Activated CD8-positive, alpha-beta T cell treated with anti-CD3 and anti-CD28 coated beads for 36 hours (primary cell): ENCODE measurements at places on chromosomes 2 and 18. TPM values are rescaled to one million over a fixed set of nuclear protein-coding genes. Genes with fewer than 3 reads are reported as not detected.
A peak's percentile ranks its signal among the peaks of the same experiment; 100 is the strongest.

- DNase-seq: peak; percentile 70
Measured at GRCh38 chr2:105127289-105127915, 89.5 kb downstream of the MRPS9 start.

RETSAT gene
- total RNA-seq: 22.9 TPM

DNA sequence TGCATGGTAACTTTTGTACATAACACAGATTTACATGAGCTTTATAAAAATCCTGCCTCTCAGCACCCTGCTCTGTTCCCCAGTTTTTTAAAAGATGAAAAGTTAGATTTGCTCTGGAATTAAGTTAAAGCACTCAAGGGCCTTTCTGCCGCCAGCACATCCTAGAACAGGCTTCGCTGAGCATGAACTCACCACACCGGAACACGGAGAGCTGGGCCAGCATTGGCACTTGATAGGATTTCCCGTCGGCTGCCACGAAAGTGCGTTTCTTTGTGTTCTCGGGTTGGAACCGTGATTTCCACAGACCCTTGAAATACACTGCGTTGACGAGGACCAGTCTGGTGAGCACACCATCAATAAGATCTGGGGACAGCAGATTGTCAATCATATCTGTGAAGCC lies 34.3 kb downstream of the MRPL44 start:
- no peak for DNase-seq

- no peak for DNase-seq
Measured at GRCh38 chr18:27235218-27235870, 50.2 kb upstream of the CHST9 start.

IL36B gene
- total RNA-seq: not detected

DNA sequence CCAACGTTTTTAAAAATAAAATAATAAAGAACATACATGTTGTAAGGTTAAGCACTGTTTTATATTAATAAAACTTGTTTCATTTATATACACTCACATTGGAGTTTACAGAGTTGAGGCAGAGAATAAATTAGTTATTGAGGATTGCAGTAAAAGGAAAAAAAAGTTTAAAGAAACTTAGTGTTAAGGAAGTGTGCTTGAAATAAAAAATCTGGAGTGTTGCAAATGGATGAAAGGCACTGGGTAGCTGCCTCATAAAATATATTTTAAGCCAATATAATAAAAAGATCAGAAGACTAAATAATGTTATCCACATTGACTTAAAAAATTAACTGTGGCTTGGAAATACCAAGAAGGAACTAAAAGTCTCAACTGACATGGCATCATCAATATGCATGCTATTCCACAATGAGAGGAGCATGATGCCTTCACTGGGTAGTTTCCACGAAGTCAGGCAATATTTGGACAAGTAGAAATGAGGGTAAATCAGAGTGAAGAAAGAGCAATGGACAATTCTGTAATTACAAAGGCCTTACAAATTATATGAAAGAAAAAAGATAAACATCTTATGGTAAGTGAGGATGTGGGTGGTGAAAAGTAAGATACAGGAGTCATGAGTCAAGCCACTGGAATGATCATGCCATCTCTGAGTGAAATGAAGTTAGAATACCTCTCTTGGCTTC lies 2.5 kb downstream of the GALNT3 start:
- DNase-seq: no peak

SLC9A4 gene
- not detected for total RNA-seq

- DNase-seq: no peak
Measured at GRCh38 chr2:162230761-162231160, 12.5 kb downstream of the FAP start.

- DNase-seq: no peak
Measured at GRCh38 chr18:37577051-37577611, 11.5 kb upstream of the CELF4 start.

AQP12B gene
- not detected for total RNA-seq

- DNase-seq: no peak
Measured at GRCh38 chr2:62363166-62363565, 142.8 kb downstream of the TMEM17 start.

MC4R gene
- total RNA-seq: not detected

DNA sequence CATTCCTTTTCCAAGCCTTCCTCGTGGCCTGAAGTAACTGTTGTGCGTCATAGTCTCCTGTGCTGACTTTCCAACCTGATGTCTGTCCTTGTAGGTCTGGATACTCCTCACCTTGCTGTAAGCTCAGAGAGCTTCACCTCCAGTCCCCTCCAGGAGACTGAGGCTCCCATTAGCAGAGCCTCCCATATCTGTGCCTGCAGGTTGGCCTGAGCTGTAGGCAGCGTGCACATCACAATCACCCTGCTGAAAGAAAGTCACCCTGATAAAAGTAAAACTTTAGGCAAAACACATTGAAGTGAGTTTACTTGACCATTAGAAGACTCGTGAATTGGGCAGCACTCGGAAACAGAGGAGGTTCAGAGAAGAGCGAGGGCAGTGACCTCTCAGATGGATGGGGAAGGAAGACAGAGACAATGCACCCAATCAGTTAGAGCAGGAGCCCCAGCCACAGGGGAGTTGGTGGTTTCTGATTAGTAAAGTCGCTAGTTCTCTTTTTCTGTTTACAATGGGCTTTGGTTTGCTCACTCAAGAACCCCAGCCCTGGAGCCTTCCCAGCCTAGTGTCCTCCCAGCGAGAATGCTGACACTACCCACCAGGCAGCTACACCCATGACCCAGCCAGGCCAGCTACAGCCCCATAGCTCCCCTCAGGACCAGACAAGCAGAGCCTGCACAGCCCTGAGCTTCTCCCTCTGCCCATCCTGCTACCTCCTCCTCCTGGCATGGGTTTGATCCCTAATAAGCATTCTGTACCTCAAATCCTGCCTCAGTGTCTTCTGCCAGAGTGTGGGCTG lies 12.1 kb upstream of the TPO start:
- DNase-seq: no peak

DNA sequence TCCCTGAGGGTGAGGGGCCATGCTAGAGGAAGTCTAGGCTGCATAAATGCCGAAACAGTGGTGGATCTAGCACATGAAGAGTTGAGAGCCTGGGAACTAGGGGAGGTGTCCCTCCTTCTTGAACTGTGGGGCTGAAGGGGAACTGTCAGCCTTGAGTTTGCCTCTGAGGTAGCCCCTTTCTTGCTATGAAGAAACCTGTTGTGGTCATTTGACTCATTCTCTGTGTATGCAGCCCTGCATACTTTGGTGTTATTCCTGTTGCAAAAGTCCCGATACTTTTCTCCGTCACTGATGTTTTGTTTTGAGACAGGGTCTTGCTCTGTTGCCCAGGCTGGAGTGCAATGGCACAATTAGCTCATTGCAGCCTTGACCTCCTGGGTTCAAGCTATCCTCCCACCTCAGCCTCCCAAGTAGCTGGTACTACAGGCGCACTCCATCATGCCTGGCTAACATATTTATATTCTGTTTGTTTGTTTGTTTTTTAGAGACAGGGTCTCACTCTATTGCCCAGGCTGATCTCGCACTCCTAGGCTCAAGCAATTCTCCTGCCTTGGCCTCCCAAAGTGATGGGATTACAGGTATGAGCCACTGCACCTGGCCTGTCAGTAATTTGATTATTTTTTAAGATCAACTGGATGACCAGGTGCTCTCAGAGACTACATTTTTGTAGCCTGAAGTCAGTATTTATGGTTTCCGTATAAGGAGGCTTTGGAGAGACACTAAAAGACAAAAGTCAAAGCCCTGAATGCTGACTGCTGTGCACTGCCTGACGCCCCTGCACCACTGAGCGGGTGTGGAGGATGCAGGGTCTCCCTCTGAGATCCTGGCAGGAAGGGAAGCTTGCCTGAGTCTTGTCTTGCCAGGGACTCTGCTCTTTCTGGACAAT lies 126.0 kb upstream of the MSH6 start:
- DNase-seq: no peak

- DNase-seq: peak; percentile 87
Measured at GRCh38 chr2:216692636-216693413, 2.5 kb downstream of the IGFBP5 start.

DNA sequence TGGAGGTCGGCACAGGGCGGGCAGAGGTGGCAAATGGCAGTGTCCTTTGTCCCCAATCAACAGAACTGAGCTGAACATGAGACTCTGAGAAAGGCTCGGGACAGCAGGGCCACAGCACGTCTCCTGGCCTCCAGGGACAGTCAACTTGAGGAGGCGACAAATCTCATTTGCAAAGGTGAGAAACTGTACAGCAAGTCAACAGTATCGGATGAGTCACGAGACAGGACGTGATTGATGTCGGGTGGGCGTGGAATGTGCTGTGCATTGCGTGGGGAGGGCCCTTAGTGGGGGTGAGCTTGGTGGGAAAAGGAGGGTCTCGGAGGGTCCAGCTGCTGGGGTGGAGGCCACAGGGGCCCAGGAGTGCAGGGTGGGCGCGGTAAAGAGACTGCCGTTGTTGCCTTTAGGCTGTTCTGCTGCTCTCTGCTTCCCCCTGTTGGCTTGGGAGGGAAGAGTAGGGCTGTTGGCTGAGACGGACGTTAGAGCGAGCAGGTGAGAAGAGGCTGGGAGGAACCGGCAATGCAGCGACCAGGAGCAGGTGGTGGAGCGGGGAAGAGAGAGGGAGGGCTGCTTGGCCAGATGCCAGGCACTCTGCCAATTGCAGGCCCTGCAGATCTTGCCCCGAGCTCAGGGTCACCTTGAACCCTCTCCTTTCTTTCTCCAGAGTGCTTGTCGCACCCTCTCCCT lies 164.3 kb downstream of the BCL2 start:
- peak; percentile 92 for DNase-seq

RESP18 gene
- not detected for total RNA-seq

ANKRD30B gene
- total RNA-seq: not detected

- no peak for DNase-seq
Measured at GRCh38 chr2:32810909-32811495, 135.8 kb upstream of the LTBP1 start.

DNA sequence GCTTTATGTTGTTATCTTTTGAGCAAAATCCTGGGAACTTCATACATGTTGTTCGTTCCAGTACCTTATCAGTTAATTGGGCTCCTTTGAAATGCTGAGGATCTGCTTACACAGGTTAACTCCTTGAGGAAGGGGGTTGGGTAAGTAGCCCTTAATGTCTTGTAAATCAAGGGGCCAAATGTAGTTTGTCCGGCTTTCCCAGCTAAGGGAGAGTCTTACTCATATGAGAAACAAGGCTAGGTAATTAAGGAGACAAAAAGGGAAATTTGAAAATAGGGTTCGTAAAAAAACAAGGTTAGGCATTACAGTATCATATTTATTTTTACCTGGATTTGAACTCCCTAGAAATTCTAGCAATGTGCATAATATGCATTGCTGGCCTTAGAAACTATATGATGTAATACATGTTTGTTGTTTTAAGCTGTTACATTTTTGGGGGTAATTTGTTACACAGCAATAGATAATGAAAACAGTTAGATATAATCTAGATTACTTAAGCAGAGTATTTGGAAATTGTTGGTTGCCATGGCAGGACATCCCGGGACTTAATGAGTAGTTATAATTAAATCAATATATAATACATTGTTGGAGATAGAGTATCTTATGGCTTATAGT lies 30.9 kb upstream of the RNF149 start:
- DNase-seq: no peak

- no peak for DNase-seq
Measured at GRCh38 chr18:58481321-58482180, 147.3 kb downstream of the ALPK2 start.

GRCh38 chr2:65227020-65227455 lies 593 bp upstream of the ACTR2 start:
- peak; percentile 43 for DNase-seq
